ENCODE measurements at places on chromosomes 5 and 9.

GRCh38 chr5:149113669-149114068 is 27.6 kb upstream of the ABLIM3 start:
- DNase-seq: no peak

DNA sequence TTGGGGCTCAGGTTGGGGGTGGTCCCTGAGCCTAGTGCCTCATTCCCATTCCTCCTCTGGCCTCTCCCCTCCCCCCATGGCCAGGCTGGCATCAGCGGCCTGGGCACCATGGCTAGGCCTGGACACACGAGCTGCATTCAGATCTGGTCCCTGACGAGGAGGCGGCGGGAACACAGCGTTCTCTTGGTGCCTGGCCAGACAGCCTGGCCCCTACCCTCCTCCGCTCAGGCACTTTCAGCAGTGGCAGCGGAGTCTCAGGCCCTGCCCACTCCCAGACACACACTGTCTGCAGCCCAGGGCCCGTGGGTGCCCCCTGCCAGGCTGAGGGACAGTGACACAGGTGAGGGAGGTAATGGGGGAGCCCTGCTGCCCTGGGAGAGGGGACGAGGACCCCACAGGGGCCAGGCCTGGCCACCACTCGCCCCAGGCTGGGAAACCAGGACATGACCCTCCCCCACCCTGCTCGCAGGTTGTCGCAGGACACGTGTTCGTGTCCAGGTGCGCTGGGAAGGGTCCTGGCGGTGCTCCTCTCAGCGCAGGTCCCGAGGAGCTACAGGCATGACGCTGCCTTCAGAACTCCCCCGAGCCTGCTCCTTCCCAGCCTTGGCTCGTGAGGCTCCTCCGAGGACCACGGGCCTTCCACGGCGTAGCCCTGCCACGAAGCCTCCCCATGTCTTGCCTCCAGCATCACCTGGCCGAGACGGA is 19.9 kb upstream of the UBAC1 start:
- DNase-seq: peak; percentile 80

- no peak for DNase-seq
Observed at GRCh38 chr9:107208121-107208520, 75.0 kb upstream of the RAD23B start.

- no peak for DNase-seq
Observed at GRCh38 chr9:137494104-137494544, 35.0 kb upstream of the NSMF start.

- no peak for DNase-seq
Observed at GRCh38 chr5:116216246-116216645, 131.4 kb downstream of the COMMD10 start.

GRCh38 chr9:130940693-130941576 is 1.9 kb upstream of the FIBCD1 start:
- DNase-seq: peak; percentile 32

- DNase-seq: no peak
Observed at GRCh38 chr5:13763719-13764118, 180.8 kb downstream of the DNAH5 start.

GRCh38 chr5:169253071-169253470 is 47.9 kb downstream of the SLIT3 start:
- no peak for DNase-seq

- no peak for DNase-seq
Observed at GRCh38 chr5:141944076-141944475, 13.9 kb downstream of the PCDH12 start.

DNA sequence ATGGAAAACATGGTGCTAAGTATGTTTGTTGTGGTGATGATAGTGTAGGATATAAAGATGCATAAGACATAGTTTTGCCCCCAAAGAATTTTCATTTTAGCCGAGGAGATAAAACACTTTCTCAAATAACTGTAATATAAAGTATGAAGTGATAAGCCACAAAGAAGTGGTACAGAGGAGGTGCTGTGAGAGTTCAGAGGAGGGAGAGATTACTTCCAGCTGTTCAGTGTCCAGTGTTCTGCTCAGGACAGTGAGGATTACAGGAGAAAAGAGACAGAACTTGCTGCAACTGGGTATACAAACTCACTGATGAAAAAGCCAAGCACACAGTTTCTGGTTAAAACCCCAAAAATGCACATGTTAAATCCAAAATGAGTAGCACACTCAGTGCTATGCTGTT is 309.3 kb downstream of the KIAA0825 start:
- DNase-seq: no peak

GRCh38 chr5:151770383-151771258 is 1.1 kb upstream of the G3BP1 start:
- peak; percentile 77 for DNase-seq

DNA sequence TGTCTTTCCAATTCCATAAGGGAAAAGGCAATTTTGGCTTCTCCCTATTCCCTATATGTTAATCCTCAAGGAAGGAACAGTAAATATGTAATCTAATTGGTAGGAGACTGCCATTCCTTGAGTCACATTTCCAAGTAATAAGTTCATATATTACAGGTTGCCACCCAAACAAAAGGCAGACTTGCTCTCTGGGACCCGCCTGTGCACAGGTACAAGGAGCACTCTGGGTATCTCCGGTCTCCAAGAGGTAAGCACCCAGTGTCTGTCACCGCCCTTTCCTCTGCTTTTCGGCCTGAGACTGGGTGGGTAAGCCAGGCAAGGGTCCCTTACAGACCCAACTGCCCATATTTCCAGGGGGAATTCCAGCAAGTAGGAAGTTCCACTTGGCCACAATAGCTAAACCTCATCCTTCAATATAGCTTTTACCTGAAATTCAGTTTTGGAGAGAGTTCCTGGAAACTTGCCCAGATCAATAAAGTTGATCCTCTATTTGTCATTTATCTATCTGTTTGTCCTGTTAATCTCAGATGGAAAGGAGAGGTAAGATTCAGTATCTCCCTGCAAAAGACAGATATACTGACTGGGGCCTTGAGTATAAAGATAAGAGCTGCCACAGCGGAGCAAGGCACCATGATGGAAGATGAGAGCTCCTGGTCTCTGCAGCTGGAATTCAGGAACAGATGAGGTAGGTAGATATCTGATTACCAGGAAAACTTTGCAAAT is 81.8 kb downstream of the SUSD1 start:
- no peak for DNase-seq

DNA sequence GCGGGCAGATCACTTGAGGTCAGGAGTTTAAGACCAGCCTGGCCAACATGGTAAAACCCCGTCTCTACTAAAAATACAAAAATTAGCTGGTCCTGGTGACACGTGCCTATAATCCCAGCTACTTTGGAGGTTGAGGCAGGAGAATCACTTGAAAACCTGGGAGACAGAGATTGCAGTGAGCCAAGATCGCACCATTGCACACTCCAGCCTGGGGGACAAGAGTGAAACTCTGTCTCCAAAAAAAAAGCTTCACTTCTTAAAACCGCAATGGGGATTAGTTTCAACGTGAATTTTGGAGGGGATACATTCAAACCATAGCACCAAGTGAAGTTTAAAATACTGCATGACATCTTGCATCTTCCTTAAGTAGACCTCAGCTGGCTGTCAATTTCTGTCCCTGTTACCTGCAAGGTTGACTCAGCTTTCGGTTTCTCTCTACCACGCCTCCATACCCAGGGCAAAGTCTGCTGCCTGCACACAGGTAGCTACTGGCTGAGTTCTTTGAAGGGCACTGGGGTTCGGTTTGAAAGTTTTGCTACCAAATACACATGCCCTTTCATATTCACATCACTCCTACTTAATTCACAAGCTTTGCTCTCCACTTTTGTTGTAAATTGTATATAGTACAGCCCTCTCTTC is 69.3 kb downstream of the KIAA1958 start:
- no peak for DNase-seq

DNA sequence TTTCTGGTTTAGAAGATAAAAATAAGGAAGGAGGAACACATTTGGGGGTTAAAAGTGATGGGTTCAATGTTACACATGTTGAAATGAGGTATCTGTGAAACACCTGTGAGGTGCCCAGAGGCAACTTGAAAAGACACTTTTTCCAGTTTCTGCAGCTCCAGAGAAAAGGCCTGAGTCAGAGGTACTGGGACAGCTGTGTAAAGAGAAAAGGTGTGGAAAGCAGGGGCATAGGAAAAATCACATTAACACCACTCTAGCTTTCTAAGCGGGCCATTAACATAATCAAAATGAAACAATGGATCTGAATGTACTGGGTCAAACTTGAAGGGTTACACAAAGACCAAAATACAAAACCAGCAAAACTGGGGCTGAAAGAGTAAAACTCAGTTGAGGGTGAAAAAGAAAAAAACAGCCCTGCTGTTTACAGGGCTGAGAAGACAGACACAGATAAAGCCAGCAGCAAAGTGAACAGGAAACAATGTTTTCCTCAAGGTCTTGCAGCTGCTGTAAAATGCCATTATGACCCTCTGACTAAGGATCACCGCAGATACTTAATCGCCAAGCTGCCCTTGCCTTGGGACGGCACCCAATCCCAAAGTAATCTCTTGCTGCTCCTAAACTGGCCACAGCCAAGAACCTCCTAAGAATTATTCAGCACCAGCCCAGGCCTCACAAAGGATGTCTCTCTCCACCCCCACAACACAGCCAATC is 104.7 kb downstream of the DROSHA start:
- DNase-seq: no peak

- no peak for DNase-seq
Observed at GRCh38 chr9:129231022-129231739, 53.1 kb upstream of the IER5L start.

DNA sequence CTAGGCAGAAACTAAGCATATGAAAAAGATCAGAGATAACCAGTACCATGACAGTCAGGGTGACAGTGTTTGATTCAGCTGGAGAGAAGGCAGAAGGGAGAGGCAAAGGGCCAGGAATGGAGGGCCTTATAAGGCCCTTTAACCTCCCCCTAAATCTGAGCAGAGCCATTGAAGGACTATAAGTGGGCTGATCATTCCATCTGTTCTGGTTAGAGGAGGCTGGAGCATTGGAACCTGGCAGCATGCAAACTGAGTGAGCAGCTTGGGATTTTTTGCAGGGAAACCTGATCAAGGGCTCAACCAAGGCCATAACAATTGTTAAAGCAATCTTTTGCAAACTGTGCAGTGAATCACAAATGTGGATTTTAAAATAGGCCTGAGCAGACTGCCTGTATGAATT is 174.5 kb upstream of the DAP start:
- no peak for DNase-seq

DNA sequence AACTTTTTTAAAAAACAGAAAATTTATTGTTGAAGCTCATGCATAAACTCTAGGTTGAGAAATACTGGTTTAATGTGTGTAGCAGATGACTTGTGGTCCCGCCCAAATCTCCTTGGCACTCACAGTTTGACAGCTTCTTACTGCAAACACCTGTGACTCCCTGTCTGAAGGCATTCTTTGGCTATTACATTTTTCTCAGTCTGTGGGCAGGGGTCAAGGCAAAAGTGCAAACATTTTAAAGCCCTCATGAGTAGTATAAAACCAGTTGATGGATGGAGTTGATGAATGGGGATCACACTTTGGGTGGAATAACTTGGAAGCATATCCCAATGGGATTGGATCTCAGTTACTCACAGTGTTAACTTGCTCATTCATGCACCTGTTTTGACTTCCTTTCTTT is 1007.0 kb upstream of the NUDT12 start:
- DNase-seq: no peak

GRCh38 chr9:16729651-16730050 is 140.8 kb downstream of the BNC2 start:
- no peak for DNase-seq

DNA sequence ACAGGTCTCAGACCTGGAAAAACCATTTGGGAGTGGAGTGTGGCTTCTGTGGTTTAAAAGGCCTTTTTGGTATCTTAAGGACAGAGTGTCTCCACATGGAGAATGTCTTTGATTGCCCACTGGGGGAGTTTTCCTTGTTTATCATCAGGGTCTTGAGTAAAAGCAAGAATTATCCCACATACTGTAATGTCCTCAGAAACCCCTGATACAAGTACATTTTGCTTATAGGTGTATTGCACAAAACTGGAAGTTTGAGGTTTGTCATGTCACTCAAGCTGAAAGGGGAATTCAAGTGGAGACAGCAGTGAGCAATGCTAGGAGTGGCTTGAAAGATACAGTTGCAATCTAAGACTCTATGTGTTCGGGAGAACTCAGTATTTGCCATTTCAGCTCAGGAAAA is 62.7 kb upstream of the GRAMD2B start:
- no peak for DNase-seq

DNA sequence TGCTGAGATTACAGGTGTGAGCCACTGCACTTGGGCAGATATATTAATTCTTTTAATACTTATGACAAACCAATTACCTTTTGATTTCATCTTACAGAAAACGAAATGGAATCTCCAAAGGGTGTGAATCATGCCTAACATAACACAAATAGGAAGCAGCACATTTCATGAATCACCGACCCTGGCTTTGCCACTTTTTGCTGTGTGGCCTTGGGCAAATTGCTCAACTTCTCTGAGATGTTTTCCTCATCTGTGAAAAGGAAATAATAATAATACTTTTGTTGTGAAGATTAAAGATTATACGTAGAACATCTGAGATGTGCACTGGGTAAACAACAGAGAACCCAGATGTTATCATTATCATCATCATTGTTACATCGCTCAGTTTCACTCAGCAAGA is 50.7 kb upstream of the FREM1 start:
- no peak for DNase-seq

DNA sequence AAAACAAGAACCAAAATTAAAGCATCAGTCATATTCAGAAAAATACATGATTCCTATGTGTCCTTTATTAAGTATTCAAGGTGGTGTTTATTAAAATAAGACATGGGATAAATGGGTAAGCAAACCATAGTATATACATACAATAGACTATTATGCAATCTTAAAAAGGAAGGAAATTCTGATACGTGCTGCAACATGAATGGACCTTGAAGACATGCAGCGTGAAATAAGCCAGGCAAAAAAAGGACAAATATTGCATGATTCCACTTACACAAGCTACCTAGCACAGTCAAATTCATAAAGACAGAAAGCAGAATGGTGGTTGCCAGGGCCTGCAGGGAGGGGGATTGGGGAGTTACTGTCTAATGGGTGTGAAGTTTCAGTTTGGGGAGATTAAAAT is 127.7 kb downstream of the DMAC1 start:
- DNase-seq: no peak

DNA sequence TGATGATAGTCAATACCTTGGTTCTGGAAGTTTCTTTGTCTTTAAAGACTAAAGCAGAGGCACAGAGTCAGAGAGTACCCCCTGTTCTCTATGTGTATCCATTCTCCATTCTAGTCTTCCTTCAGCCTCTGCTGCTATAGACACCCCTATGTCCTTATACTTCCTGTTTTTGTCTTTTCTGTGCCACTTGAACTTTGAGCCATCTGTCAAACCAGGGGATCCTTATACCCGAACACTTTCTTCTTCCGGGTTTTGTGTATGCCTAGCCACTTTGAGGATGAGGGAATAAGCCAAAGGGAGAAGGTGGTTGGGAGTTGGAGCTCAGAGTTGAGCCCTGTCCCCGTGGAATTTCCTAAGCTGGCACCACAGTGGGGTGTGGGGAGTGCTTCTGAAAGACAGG is 61.1 kb upstream of the IL6ST start:
- DNase-seq: no peak

GRCh38 chr9:36970007-36970888 is 63.8 kb downstream of the PAX5 start:
- DNase-seq: no peak

DNA sequence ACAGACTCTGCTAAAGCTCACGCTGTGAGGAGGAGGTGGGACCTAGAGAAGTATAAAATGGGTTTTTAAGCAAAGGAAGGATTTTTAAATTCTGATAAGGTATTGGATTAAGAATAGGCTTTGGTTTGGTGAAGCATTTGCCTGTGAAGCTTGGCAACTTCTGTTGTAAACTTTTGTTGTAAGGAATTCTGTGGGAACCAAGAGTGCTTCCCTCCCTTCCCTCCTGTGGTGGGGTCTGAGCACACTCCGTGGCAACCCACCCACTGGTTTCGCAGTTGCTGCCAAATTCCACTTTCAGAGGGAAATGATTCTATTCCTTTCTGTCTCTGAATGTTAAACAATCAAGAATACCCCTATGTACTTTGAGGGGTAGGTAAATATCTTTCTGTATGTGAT is 28.6 kb upstream of the GTF2H2C start:
- no peak for DNase-seq

Data from anterior cingulate cortex (tissue), 58 donors.